Occipital lobe (tissue), 3 donors: ENCODE measurements at places on chromosomes 11 and 22. TPM values are rescaled to one million over a fixed set of nuclear protein-coding genes. Genes with fewer than 3 reads are reported as not detected.

The KDM4E gene
- total RNA-seq: not detected

The GDPD4 gene
- not detected for total RNA-seq

The PRPF19 gene
- 42.3 TPM for total RNA-seq

The LRRN4CL gene
- 0.16 TPM for total RNA-seq

The SLCO2B1 gene
- total RNA-seq: 9.2 TPM

The C11orf42 gene
- total RNA-seq: not detected

The MAPK1 gene
- 76.0 TPM for total RNA-seq
